Activated CD8-positive, alpha-beta memory T cell treated with anti-CD3 and anti-CD28 coated beads for 1 hour (primary cell): ENCODE measurements at places on chromosomes 1 and 21.
A peak's percentile ranks its signal among the peaks of the same experiment; 100 is the strongest.

DNA sequence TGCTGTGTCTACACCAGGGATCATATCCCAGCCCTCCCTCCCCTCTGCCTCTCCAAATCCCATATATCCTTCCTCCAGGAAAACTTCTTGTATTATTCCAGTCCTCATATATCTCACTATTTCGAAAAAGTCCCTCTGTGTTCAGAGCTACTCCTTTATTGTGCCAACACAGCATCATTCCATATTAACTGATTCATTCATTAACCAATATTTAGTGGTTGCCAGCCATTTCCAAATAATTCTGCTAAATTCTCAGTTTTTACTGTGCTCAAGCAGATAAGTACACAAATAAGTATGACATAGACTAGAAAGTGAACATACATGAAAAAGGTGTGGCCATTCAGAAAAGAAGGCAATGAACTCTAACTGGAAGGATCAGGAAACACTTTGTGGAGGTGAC lies 241.6 kb upstream of the DUSP10 start:
- no peak for DNase-seq

- DNase-seq = no peak
These were observed 35.4 kb downstream of the ACTL8 start for GRCh38 chr1:17790383-17791054.

GRCh38 chr1:4658643-4659628 lies 4.5 kb downstream of the AJAP1 start:
- no peak for DNase-seq

DNA sequence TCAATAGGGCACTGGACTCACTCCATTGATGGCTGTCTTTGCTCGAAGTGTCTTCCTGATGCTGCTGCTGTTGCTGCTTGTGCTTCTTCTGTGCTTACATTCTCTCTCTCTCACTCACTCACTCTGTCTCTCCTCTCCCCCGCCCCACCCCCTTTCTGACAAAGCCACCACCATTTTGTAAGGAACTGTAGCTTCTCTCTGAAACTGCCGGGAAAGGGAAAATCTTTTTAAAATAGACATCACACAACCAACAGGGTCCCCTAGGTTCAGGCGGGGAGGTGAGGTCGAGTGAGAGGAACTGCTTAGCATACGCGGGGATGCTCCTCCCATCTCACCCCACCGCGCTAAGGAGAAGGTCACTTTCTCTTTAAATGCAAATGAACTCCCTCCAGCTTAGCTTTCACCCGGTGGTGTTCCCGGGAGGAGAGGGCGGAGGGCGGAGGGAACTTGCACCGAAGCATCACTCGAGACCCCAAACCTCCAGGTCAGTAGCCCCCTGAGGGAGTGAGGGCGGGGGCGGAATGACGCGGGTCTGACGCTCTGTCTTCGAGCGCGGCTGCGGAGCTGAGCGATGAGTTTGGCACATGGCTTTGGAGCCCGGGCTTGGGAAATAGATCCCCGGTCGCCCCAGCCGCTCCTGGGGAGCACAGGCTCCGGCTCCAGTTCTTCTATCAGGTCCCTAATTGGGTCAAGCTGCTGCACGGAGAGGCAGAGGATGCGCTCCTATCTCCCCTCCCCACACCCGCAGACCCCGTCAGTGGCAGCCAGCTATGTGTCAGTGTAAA lies at the start of gene CCDC28B:
CCDC28B (plus strand) TSS at position 370 of the 785 bp plus-strand sequence. CDS start 1,341 bp downstream, outside the sequence.
- no peak for DNase-seq

DNA sequence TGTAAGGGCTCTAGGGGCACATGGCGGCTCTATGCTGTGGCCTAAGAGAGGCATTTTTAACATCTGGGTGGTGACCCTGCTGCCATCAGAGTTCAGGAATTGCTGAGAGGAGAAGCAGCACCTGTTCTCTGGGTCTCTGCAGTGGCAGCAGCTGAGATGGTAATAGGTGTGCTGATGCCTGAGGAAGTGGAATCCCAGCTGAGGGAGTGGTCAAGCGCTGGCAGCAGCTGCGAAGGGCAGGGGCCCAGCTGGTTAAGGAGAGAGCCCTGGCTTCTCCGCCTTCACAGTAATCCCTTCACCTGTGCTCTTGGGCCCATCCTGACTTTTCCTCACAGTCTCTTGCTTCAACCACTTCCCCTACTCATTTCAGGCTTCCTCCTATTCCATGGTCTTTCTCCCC lies 39.8 kb downstream of the GJA5 start:
- DNase-seq = no peak

GRCh38 chr1:36529769-36530260 lies 47.1 kb upstream of the CSF3R start:
- no peak for DNase-seq

DNA sequence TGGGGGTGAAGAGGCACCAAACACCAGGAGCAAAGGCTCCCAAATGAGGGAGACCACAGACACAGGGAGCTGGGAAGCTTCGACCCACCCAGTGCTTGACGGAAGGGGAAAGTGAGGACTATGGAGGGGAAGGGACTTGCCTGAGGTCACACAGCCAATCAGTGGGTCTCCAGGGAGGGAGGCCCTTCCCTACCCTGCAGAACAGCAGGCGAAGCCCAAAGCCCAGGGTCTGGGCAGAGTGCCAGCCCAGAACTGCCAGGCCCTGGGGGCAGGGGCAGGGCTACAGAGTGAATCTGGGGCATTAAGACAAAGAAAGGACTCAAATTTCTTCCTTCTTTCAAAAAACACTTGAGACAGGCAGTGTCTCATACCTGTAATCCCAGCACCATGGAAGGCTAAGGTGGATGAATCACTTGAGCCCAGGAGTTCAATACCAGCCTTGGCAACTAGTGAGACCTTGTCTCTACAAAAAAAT lies 45.5 kb upstream of the ECE1 start:
- DNase-seq = no peak

DNA sequence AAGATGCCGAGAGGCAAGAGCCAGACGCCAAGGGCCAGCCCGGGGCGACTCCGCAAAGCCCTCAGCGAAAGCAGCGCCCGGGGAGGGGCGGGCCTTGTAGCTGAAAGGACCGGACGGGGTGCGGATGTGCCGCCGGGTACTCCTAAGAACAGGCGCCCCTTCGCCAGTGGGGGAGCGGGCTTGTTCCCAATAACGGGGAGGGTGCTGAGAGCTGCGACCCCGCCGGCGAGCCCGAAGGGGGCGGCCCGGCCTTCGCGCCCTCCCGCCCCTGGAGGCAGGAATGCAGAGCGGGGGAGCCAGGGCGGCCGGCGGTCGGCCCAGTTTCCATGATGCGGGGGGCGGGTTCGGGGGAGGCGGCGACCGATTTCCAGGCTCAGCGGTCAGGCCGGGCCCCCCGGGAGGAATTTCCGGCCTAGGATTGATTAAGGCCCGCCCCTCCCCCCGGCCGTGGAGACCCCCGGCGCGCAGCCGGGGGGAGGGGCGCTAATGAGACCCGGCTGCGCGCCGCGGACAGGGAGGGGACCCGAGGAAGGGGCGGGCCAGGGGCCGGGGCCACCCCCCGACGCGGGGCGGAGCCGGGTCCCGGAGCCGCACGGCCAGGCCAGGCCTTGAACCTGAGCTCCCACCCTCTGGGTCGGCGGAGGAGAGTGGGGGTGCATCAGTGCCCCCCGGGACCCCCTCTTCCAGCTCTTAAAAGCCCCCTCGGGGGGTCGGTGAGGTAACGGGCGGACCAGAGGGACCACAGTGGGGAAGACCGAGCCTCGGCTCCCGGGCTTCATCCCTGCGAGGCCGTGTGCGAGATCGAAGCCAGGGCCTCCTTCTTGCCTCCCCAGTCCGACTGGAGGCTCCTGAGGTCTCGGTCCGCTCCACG lies 898 bp upstream of the TMEM200B start:
- peak; percentile 45 for DNase-seq
